ENCODE measurements at places on chromosomes 12 and 14.

DNA sequence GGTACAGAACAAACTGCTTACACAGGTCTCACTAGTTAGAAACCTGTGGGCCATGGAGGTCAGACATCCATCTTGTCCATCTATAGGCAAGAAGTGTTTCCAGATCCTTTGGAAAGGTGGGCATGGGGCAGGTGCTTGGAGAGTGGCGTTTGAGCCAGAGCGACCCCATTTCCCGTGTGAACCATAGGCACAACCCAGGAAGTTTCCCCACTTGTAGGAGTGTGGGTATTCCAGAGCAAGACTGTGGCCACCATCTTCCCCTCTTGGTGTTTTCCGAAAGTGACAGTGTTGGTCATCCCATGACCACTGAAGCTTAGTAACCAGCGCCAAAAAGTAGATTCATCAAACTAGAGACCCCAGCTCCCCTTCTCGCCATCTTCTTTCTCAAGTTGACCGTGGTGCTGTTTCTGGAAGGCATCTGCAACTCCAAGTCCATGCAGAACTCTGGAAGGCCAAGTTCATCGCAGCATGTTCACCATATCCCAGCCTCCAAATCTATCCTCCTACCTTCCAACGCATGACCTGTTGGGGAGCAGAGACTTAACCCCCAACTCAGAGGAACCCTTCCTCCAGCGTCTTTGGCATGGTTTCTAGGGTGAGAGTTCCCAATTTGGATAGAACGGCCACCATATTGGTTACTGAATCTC, 19.7 kb downstream of the PHETA1 start:
- no peak for DNase-seq

DNA sequence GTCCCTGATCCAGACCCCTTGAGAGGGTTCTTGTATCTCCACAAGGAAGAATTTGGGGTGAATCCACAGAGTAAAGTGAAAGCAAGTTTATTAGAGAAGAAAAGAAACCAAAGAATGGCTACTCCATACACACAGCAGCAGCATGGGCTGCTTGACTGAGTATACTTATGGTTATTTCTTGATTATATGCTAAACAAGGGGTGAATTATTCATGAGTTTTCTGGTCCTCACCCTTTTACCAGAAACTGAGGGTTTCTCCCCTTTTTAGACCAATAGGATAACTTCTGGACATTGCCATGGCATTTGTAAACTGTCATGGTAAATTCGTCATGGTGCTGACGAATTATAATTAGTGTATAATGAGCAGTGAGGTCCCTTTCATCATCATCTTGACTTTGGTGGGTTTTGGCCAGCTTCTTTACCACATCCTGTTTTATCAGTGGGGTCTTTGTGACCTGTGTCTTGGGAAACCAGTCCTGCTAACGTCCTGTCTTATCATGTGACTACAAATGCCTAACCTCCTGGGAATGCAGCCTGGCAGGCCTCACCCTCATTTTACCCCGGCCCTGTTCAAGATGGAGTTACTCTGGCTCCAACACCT, 121.9 kb downstream of the SPTSSA start:
- DNase-seq: no peak

- DNase-seq: no peak
These were observed 7.4 kb upstream of the ALDH1L2 start for GRCh38 chr12:105091476-105092206.

DNA sequence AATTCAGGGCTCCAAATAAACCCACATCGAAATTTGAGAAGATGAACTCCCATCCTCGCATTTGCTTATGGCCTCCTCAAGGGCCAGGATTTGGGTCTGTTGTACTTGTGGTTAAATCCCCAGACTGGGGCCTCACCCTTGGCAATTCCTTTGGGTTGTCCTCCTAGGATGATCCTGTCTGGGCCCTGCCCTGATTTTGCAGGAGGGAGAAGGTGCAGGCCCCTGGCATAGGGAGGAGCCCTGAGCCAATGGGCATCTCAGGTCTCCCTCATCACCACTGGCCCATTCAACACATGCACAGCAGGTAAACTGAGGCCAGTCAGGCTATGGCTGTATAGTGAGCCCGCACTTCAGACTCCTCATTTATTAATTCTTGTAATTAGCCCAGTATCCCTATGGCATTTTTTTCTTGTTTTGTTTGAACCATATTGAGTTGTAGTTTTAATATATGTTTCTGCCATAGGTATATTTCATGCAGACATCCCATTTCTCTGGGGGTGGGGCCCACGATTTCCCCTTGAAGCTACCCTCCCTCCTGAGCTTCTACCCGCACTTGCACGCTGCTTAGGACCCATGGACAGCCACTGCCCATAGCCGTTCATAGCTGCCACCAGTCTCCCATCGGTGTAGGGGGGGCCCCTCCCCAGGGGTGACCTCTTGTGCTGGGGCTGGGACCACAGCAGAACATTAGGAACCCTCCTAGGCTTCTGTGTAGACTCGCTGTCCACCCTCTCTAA, 67.1 kb upstream of the DDX11 start:
- no peak for DNase-seq

DNA sequence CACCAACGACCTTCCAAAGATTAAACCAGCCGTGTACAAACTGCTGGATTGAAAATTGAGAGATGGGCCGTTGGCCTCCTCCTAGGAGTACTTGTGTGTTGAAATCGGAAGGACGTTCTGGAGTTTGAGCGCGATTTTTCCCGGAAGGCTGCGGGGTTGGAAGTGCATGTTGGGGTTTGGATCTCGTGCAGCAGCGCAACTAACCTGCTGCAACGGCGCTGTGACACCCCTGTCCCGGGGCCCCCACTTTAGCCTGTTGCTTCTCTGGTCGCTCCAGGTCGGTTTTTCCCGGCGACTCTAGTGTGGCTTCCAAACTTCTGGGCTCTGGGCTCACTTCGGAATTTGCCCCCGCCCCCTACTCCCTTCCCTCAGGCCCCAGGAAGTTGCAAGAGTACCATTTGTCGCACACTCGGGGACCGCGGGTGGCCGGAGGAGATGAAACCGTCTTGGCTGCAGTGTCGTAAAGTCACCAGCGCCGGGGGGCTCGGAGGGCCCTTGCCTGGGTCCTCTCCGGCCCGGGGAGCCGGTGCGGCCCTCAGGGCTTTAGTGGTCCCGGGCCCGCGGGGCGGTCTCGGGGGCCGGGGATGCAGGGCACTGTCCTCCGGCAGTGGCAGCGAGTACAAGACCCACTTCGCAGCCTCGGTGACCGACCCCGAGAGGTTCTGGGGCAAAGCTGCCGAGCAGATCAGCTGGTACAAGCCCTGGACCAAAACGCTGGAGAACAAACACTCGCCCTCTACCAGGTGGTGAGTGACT, at the start of gene ACSS3:
Gene ACSS3 (plus strand): TSS at position 394 of the 756 bp plus-strand sequence. CDS start 42 bp downstream, at position 436.
- DNase-seq: no peak

DNA sequence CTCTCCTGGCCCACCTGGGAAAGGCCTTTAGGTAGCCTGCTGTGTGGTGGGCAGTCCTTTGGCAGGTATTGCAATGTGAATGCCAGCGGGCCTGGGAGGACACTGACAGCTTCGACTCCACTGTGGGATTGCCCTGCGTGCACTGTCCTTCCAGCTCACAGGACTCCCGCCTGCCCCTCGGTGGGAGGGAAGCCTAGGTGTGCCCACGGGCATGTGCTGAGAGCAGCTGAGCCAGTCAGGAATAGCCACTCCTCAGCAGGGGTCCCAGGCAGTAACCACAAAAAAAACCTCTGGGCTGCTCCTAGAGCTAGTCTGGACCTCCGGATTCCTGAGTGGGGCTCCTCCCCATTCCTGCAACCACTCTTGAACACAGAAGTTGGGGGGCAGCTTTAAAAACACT, 278.2 kb downstream of the FOXN3 start:
- no peak for DNase-seq

- DNase-seq: no peak
These were observed 230.8 kb downstream of the FOXN3 start for GRCh38 chr14:89185919-89186855.

DNA sequence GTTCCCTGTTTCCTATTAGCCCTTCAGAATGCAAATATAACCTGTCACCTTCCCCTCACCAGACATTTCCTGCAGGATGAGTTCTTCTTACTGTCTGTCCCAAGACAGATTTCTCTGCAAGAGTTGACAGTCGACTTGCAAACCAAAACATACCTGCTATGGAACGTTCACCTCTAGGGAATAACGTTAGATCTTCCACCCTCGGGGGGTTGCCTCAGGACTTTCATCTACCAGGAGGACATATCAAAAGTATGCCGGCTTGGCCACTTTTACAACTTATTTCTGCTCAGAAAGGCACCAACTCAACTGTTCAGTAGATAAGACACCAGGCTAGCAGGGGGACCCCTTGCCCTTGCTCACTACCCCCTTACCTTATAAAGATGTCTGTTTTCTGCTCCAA, 92.5 kb downstream of the DAAM1 start:
- DNase-seq: no peak

GRCh38 chr14:50037852-50038251, 78.5 kb downstream of the VCPKMT start:
- DNase-seq: no peak

GRCh38 chr12:112252184-112252583, 126.8 kb downstream of the TRAFD1 start:
- no peak for DNase-seq

DNA sequence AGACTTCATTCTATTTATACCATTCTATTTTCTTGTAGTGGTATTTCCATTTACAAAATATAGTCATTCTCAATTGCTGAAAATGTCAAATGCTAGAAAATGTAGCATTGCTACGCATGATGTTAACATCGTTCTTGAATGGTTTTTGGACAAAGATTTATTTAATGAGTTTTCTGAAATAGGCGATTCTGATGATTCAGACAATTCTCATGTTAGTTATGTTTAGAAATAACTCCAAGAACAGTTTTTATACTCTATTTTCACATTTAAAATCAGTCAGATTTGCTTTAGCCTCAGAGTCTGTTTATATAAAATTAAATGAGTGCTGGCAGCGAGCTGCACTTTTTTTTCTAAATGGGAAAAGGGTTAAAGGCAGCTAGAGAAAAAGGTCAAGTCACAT, 414.8 kb upstream of the MGAT4C start:
- no peak for DNase-seq

DNA sequence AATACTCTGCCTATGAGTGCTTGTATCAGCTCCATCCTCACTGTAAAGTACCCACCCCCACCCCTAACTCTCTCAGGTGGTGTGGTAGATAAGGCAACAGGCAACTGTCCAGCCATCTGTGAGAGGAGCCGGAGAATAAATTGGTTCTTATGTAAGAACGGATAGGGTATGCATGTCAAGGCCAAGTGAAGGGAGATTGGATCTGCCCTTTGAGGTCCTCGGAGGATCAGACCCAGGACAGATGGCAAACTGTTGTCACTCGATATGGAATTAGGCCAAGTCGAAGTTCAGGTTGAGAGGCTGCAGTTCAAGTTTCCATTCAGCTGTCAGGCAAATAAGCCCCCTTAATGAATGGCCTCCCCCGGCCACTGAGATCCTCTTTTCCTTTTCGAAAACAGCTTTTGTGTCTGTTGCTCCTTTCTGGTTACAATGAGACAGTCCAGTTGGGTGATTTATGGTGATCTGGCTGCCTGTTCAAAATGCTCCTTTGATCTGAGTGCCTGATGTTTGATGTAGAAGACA, 120.3 kb downstream of the VRK1 start:
- DNase-seq: no peak

DNA sequence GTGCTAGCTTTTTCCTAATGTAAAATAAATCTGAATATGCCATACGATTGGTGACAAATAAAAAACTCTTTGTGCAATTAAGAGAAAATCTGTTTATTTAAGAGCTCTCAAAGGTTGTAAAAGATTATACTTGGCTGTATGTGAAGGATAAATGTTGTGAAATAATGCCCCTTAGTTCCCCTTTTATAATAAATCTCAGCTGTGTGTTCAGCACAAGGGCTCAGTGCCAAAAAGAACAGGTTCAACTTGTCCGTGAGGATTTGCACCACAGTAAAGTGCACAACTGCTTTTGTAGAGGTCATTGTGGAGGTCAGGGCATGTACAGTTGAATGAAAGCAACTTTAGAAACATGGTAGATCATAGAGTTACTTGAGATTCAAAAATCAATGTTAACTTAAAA, 118.6 kb downstream of the TRMT5 start:
- no peak for DNase-seq

DNA sequence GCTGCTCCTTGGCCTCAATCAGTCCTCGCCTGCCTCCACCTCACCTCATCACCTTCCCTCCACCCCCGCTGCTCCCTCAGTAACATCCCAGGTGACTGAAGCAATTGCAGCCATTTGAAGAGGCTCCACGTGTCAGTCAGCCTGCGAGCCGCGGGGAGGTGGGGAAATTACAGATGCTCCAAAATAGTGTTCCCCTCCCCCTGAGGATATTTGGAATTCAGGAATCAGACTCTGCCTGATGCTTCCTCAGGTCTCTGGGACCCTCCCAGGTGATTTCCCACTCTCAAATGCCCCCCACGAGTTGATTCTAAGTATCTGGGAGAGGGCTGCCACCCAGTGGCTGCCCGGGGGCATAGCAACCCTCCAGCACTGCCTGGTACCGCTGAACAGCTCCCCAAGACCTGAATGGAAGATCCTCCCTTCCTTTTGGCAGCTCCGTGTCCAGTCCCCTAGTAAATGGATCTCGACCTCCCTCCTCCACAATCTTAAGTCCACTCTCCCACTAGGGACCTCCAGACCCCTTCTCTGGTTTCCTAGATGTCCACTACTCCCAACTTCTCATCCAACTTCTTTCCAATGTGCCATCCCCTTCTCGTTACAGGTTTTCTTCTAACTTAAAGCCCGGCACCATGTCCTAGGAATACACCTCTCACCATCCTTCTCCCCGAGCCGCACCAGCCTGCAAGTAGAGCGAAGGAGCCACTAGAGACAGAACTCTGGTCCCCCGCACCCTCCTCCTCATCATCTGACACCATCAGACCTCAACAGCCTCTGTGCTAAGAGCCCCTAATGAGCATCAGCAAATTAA, 1.4 kb upstream of the ASIC1 start:
- DNase-seq: peak; percentile 53

DNA sequence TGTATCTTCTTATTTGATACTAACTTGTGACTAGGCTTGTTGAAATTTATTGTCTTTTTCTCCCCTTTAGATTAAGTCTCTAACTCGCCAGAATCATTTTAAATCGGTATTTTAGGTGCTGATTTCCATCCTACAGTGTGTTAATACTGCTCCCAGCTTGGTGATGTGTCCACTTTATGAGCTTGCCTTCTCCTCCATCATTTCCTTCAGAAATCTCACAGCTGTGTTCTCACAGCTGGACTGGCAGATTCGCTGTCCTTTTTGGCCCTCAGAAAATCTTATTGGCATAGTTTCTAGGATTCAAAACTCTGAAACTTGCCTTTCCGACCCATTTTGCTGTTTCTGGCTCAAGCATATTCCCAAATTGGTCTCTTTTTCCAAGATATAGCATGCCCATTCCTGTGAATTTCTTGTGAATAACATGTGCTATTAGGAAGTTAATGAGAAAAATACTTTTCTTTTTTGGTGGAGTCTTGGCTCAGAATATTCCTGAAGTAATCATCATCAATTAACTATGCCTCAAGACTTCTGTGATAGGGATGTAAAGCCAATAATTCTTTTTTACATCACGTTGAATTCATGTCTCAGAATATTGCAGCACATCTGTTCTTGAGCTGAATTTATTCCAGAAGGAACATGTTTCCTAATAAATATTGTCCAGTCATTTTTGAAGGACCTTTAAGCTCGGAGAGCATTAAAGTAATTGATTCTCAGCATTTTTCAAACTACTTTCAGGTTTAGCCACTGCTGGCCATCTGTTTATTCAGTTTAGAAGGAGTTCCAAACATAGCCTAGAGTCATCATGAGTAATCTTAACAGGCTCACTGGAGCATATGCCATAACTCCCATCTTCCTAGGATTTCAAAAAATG, 50.0 kb upstream of the USP44 start:
- no peak for DNase-seq

Data from activated CD4-positive, alpha-beta T cell treated with anti-CD3 and anti-CD28 coated beads for 24 hours (primary cell).